Common myeloid progenitor, CD34-positive (primary cell): ENCODE measurements at places on chromosomes 13 and 19.
A peak's percentile ranks its signal among the peaks of the same experiment; 100 is the strongest.

DNA sequence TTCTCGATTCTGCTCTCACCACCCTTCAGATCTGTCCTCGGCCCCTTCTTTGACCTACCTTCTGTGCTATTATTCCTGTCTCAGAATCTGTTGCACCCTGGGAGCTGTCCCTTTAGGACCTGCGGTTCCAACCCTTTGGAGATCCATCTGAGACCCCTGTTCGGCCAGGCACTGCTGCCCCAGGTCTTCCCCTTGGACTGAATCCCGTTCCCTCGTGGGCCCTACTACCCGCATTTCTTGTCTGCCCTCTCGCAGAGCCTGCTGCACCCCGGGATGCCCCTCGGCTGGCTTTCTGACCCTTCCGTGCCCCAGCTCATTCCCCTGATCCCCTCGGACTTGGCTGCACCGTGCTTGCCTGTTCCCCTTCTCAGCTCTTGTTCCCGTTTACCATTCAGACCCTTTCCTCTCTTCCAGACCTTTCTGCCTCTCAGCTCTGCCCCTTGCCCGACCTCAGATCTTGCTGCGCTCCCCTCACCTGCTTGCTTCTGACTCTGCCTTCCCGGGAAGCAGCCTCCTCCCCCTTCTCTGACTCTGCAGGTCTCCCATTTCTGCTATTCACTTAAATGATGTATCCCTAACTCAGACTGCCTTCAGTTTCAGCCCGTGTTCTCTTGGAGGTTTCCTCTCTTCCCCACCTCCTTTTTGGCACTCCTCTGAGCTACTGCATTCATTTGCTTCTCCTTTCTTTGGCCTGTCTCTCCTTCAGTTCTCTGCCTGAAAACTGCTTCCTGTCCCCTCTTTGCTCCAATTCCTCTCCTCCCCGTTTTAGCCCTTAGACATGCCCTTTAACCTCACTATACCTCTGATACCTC is 1.1 kb downstream of the ARHGAP35 start:
- DNase-seq, result no peak

DNA sequence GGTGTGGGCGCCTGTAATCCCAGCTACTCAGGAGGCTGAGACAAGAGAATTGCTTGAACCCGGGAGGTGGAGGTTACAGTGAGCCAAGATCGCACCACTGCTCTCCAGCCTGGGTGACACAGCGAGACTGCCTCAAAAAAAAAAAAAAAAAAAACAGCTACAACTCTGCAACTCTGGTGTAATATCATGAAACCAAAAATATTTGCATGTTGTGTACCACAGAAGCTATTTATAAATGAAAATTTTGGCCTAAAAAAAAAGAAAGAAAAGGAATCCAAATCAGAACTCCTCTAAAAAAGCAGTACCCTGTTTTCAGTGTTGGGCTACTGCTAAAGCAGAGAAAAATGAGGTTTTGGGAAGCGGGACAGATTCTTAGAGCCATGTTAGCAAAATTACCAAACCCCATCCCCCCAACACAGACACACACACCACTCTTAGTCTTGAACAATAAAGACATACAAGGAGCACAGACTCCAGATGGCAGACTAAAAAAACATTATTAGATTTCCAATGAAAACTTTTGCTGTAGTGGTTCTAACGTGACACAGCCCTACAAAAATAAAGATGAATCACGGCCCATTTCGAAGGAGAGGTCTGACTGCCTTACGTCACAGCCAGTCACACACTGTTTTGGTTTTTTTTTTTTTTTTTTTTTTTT is 51.5 kb downstream of the INSR start:
- no peak for DNase-seq

DNA sequence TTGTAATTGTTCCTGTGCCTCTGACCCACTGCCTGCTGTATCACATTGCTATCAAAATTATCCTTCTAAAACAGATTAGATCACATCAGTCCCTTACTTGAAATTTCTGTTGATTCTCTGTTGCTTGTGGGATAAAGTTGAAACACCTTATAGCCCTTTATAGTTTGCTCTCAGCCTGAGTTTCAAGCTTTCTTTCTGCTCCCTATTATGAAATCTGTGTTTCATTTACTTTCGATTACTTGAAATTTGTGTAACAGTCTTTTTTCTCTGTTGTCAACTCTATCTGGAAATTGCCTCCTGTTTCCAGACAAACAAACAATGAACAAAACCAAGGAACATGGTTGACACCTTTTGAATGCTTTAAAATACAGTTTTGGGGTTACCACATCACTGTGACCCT is 167.9 kb downstream of the PDS5B start:
- no peak for DNase-seq

- DNase-seq, result no peak
These were observed 592.9 kb downstream of the KCTD12 start for GRCh38 chr13:76293346-76293745.

- peak; percentile 41 for DNase-seq
These were observed 621 bp downstream of the SOX21 start for GRCh38 chr13:94711561-94712286.
